Memory B cell (primary cell): ENCODE measurements at places on chromosomes 3 and 15.

- DNase-seq: no peak
Observed at GRCh38 chr3:101811875-101812274, 32.9 kb downstream of the NXPE3 start.

- no peak for DNase-seq
Observed at GRCh38 chr3:185215873-185216606, 37.8 kb downstream of the EHHADH start.

GRCh38 chr15:100900136-100900794 is 18.9 kb upstream of the LRRK1 start:
- no peak for DNase-seq

DNA sequence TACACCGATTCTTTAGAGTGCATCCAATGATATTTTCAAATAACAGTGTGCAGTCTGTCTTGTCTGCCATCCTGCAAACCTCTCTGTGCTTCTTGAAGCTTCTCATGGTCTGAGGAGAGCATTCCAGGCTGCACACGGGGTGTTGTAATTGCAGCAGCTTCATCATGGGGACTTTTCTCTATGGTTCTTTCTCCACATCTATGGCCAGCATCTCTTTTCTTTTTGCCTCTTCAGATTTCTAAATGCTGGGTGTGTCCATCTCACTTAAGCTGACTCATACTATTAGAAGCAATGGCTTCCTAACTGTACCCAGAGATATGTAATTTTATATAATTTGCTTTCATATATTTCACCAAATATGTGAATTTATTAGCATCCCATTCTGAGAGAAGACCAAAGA is 63.8 kb upstream of the EPHB3 start:
- no peak for DNase-seq

DNA sequence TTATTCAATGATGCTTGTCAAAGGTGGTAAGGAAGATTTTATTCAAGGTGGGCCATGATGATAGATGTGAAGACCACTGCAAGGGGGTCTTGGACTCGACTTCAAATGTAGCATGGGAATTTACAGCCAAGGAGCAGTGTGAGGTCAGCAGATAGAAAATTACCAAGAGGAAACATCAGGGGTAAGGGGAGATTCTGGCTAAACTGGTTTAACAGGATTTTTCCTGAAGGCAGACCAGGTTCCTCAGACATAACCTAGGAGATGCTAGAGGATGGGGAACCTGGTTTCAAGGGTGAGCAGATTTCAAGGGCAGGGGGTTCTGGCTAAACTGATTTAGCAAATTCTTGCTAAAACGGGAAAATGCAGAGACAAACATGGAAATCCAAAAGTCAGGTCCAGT is 464.9 kb downstream of the TAFA4 start:
- DNase-seq: no peak

GRCh38 chr3:56624725-56625124 is 58.3 kb downstream of the TASOR start:
- DNase-seq: no peak

DNA sequence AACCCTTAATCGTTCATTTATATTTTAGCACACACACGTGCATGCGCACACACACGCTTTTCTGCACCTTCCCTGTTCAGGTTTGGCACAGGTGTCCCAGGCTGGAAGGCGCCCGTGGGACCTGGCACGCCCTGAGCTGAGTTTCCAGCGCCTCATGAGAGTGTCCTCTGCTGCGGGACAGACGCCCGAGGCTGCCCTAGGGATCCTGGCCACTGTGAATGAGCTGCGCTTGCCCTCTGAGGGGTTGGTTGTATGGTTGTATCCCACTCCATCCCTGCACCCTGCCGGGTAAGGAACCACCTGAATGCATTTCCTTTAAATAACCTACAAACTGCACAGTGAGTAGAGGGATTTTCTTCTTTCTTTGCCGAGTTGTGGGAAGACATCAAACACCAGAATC is 12.2 kb upstream of the MEX3B start:
- no peak for DNase-seq

- DNase-seq: no peak
Observed at GRCh38 chr3:193080821-193081365, 160.1 kb upstream of the PLAAT1 start.

- no peak for DNase-seq
Observed at GRCh38 chr15:62453981-62454380, 288.9 kb upstream of the C2CD4B start.

DNA sequence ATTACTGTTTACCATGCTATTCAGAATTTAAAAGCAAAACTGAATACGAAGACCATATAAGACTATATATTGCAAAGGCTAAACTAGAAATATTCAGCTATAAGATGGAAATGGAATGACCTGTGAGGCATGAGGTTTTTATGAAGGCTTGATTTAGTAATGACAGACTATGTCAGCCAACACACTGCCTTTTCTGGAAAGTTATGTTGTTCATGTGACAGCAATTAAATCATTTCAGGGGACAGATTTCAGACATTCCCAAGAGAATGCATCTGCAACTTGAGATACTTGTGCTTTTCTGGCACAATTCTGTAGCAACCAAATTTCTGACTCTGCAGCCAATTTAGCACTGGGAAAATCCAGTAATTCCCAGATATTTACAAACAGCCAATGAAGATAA is 8.6 kb upstream of the GATM start:
- no peak for DNase-seq

- no peak for DNase-seq
Observed at GRCh38 chr3:183490211-183490601, 61.8 kb upstream of the MCF2L2 start.

GRCh38 chr3:97821287-97821773 is 481 bp upstream of the CRYBG3 start:
- DNase-seq: no peak

DNA sequence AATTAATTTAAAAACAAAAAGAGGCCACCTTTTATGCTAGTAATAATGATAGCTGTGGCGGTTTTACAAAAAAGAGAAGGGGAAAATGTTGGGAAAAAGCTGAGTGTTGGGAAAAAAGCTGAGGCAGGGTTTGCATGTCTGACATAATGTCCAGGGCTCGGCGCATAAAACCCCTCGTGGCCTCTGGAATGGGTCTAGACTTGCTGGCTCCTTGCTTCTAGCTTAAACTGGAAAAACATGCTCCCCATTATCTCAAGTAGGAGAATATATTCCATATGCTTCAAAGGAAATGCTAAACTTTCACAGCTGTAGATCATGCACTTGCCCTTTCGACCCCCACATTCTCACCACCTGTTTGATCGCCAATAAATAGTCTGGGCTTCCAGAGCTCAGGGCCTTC is 53.0 kb downstream of the CYP19A1 start:
- no peak for DNase-seq

DNA sequence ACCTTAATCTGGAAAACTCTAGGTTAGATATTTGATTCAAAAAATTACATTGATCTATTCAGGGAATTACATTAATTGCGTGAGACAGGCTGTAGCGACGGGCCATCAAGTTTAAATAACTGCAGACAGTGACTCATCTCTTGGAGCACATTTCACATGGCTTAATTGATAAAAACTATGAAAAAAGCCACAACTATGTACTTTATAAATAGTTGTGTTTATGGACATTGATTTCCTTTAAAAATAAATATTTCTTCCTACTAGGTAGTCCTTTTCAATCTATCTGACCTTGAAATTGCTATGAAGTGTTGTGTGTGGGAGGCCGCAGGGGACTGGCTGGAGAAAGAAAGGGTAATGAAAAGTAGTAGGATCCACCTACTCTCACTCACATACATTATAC is 157.8 kb downstream of the IL1RAP start:
- no peak for DNase-seq

- no peak for DNase-seq
Observed at GRCh38 chr15:63971427-63971805, 74.9 kb downstream of the DAPK2 start.

DNA sequence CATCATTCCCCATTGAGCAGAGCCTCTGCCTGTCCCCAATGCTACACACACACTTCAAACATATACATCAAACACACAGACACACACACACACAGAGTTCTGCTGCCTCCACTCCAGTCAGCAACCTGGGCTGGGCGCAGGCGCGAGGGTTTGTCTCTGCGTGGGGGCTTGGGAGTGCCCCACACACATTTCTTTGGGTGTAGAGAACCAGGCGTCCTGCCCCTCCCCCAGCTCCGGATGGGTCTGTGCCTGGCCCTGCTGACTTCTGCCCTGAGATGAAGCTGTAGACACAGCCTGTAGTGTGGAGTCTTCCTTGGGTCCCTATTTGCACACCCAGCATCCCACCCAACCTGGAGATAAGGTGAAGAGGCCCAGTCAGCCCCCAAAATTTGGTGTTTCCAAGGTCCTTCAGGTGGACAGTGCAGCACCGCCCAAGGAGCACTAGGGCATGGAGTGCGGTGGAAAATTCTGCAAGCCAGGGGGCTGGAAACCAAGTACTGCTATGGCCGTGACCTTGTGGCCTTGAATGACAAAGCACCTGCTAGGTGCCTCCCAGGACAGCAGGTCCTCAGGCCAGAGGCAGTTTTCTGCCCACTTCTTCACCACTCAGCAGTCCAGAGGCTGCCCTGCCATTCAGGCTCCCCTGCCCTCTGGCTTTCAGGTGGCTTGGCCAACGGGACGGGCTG is 26.8 kb downstream of the FBXW12 start:
- no peak for DNase-seq

DNA sequence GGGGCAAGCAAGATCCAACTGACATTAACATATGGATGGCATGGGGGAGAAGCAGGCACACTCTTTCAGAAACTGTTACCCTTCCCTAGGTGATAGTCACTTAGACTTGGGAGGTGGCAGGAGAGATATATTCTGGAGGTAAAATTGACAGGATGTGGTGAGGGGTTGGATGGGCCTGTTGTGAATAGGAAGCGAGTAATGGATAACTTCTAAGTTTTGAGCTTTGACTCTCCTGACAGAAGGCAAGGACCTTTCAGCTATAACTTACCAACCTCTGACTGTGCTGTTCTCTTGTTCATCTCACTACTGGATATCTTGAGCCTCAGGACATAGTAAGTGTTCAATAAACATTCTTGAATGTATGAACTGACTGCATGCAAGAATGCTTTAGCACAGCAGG is 1.9 kb upstream of the PDIA5 start:
- DNase-seq: no peak

- no peak for DNase-seq
Observed at GRCh38 chr3:134373271-134374104, 759 bp downstream of the AMOTL2 start.

- DNase-seq: no peak
Observed at GRCh38 chr3:191020730-191021396, 158.4 kb upstream of the GMNC start.

GRCh38 chr15:77821188-77821958 is 188.7 kb upstream of the LINGO1 start:
- DNase-seq: no peak

DNA sequence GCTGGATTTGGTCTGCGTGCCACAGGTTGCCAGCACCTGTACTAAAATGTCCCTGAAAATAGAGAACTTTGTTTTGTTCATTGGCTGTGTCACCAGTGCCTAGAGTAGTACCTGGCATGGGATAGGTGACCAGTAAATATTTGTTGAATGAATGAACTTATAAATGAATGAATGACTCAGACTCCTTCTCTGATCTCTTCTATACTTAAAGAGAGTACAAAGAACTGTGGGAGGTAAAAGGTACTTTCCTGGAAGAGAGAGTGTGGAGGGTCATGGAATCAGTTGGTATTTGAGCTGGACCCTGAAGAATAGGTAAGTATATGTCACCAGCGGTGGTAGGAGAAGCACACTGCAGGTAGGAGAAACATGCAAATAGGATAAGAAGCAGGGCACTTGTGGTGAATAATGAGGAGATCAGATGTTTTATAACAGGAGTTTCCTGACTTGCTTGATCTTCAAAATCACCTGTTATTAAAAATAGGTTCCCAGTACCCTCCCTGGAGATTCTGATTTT is 149.4 kb downstream of the LPP start:
- no peak for DNase-seq

DNA sequence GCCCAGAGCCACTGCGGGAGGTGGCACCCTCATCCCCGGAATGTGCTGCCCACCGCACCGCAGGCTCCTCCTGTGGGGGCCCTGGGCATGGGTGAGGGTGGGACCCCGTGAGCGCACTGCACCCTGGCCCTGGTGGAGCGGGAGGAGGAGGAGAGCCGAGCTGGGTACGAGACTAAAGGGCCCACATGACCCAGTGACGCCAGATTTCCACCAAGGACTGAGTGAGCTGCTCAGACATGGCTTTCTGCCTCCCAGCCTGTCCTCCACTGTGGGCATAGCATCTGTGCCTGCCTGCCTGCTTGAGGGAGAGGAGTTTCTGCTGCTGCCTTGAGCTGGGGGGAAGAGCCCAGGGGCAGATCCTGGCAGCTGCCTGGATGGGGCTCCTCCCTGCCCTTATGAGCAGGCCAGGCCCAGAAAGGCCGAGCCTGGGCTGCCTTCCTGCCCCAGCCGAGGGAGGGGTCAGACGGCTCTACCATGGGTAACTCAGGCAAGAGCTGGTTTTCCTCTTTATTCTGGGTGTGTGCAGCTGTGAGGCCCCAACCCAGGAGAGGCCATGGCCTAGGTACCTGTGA is 88.4 kb downstream of the VGLL4 start:
- no peak for DNase-seq

GRCh38 chr3:111621535-111621934 is 26.4 kb upstream of the ZBED2 start:
- DNase-seq: no peak

DNA sequence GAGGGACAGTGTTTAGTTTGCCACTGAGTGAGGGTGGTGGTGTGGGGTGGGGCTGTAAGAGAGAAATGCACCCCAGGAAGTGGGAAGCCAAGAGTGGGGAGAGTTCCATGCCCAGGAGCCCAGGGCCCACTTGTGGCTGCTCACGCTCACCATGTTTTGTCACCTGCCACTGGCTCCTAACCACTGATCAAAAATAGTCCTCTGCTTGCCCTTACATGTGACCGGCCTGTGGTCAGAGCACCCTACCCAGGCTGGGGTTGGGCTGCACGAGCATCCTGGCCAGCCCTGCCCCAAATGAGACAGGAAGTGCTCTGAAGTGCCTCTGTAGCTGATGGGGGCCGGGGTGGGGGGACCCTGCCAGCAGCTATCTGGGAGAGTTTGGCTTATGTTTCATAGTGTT is 216.3 kb downstream of the RPLP1 start:
- DNase-seq: no peak

DNA sequence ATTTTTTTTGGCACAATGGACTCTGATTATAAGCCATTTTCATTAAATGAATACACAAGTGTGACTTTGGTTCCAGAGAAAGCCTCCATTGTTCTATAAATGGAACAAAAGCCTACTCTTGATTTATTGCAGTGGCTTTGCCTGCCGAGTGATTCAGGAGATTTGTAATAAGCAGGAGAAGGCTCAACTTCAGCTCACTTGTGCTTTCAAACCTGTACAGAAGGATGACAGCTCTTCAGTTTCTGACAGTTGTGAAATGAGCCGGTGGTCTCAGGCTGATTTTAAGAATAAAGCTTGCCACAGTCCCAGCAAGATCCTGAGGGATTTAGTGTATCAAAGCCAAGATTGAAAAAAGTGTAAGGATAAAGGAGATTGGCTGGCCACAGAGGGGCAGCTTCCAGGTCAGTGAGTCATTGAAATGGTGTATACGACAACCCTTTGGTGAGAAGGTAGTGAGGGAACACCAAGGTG is 438.8 kb upstream of the TGFBR2 start:
- DNase-seq: no peak

DNA sequence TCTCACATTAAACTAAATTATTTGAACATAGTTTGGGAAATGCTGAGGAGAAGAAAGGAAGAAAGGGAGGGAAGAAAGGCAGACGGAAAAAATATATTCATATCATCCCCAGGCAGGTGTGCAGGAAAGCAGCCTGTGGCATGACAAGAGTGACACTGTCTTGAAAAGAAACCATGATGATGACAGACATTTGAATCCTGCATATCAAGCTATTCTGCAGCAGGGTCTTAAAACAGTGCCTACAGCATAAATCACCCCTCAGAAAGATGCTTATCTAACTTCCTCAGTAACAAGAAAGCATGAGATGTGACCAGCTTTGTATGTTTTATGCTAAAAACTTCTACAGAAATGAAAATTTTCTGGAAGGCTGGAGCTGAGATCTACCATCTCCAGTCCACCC is 144.5 kb upstream of the GRM7 start:
- DNase-seq: no peak
